GM23338 (cell line): ENCODE measurements at places on chromosomes 4 and X.

- H3K4me1 ChIP-seq: peaks cover 7% of the 10 kb centered on the region
- no peak overlapping the region for H3K4me3 ChIP-seq
- no peaks in the 10 kb centered on the region for H3K36me3 ChIP-seq
- DNase-seq: no peak
- no peak overlapping the region for H3K27ac ChIP-seq
- H3K27me3 ChIP-seq: no peaks in the 10 kb centered on the region
Measured at GRCh38 chr4:137267024-137267423, 265.3 kb downstream of the PCDH18 start.

DNA sequence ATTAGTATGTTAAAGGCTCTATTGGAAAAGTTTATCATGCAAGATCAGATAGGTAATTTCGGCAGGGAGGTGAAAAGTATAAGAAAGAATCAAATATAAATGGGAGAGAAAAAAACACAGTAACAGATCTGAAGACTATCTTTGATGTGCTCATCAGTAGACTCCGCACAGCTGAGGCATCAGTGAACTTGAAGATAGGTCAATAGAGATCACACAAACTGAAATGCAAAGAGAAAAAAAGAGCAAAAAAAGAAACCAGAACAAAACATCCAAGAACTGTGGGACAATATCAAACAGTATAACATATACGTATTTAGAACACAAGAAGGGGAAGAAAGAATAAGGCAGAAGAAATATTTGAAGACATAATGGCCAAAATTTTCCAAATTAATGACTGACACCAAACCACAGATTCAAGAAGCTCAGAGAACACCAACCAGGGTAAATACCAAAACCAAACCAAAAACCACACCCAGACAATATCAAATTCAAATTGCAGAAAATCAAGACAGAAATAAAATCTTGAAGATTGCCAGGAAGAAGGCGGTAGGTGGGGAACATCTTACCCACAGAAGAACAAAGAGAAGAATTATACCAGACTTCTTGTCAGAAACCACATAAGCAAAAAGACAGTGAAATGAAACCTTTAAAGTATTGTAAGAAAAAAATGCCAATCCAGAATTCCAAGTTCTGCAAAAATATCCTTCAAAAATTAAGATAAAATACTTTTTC lies 29.1 kb downstream of the PFKFB1 start:
- H3K4me1 ChIP-seq: no peaks in the 10 kb centered on the region
- H3K27ac ChIP-seq: no peak overlapping the region
- H3K27me3 ChIP-seq: no peaks in the 10 kb centered on the region
- DNase-seq: no peak
- no peaks in the 10 kb centered on the region for H3K36me3 ChIP-seq
- H3K4me3 ChIP-seq: no peak overlapping the region

- H3K27ac ChIP-seq: no peak overlapping the region
- H3K4me3 ChIP-seq: no peak overlapping the region
- H3K27me3 ChIP-seq: no peaks in the 10 kb centered on the region
- H3K4me1 ChIP-seq: peaks cover 8% of the 10 kb centered on the region; the same call in 1 of the 2 replicates
- H3K36me3 ChIP-seq: no peaks in the 10 kb centered on the region
Measured at GRCh38 chr4:17966312-17966711, 55.2 kb downstream of the LCORL start.

DNA sequence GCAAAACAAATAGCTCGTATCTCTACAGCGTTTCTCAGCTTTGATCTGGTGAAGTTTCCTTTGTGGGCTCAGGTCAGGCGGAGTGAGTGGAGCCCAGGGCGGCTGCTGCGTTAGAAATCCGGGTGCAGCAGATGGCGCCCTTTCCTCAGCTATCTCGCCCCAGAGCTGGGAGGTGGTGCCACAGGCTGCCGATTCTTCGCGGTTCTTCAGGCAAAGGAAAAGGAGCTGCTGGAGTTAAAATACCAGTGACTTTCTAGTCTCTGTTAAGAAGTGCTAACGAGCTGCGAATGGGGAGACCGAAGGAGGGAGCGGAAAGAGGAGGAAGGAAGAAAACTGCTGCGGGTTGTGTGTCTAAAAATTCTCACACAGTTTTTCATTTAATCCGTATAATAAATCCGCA lies 114.6 kb downstream of the CPE start:
- no peaks in the 10 kb centered on the region for H3K36me3 ChIP-seq
- H3K4me1 ChIP-seq: no peaks in the 10 kb centered on the region; the same call in 1 of the 2 replicates
- H3K27me3 ChIP-seq: no peaks in the 10 kb centered on the region
- H3K27ac ChIP-seq: no peak overlapping the region

GRCh38 chrX:109773374-109773773 lies 40.3 kb upstream of the ACSL4 start:
- H3K4me3 ChIP-seq: no peak overlapping the region
- no peaks in the 10 kb centered on the region for H3K36me3 ChIP-seq
- no peak overlapping the region for H3K27ac ChIP-seq
- peaks cover 6% of the 10 kb centered on the region; the same call in 1 of the 2 replicates for H3K4me1 ChIP-seq
- DNase-seq: no peak

DNA sequence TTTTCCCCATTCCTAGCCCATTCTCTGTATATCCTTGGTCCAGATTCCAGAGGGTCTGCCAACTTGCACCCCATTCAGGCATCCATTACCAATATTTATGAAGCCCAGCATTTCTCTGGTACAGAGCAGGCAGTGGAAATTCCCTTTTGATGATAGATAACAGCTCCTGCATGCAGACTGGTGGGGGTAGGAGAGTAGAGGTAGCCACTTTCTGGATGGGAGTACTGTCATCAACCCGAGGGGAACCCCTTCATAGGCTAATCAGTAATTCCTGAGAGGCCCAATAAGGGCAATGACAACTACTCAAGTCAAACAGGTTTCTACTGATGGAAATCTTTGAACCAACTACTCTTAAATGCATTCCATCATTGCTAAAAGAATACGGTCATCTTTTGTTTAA lies 63.7 kb downstream of the COL25A1 start:
- H3K4me3 ChIP-seq: no peak overlapping the region
- H3K27me3 ChIP-seq: no peaks in the 10 kb centered on the region
- DNase-seq: no peak
- H3K4me1 ChIP-seq: no peaks in the 10 kb centered on the region

DNA sequence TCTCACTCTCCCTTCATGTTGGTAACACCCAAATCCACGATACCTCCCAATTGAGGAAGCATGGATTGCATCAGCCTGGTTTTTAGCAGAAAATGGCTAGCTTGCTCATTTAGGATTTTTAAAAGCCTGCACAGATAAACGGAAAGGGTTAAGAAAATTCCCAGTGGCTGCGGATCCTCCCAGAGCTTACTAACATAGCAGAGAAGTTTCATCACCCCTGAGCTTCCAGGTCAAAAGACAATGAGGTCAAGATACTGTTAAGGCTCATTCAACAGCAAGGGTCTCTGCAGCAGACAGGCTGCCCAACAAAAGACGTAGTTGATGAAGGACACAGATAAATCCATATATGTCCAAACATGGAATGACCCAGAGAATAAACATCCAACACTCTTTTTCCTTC lies 220.2 kb downstream of the ASMT start:
- H3K36me3 ChIP-seq: no peaks in the 10 kb centered on the region; the same call in 1 of the 2 replicates
- no peaks in the 10 kb centered on the region for H3K27me3 ChIP-seq
- no peak overlapping the region for H3K27ac ChIP-seq
- peak; percentile 20 for DNase-seq
